Inflammatory macrophage (primary cell): ENCODE measurements at places on chromosomes 3 and 15.
A peak's percentile ranks its signal among the peaks of the same experiment; 100 is the strongest.

- DNase-seq: no peak
Measured at GRCh38 chr15:81492969-81493645, 119.1 kb upstream of the TMC3 start.

DNA sequence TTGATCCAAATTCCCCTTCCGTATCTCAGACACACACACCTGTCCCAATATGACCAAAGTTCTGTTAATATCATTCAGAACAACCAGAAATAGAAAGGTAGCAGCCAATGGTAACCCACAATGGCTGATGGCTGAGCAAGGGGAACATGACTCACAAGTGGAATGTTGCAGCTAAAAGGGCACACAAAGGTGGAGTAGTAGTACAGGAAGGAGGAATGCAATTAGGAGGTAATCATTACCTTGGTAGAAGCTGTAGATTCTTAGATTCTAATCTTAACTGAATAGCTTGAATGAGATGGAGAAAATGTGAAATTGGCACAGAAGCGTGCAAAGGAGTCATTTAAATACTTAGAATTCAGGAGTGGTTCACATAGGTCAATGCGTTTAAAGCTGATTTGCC is 347.9 kb downstream of the NR2F2 start:
- no peak for DNase-seq

- no peak for DNase-seq
Measured at GRCh38 chr15:93587059-93587521, 498.1 kb upstream of the RGMA start.

DNA sequence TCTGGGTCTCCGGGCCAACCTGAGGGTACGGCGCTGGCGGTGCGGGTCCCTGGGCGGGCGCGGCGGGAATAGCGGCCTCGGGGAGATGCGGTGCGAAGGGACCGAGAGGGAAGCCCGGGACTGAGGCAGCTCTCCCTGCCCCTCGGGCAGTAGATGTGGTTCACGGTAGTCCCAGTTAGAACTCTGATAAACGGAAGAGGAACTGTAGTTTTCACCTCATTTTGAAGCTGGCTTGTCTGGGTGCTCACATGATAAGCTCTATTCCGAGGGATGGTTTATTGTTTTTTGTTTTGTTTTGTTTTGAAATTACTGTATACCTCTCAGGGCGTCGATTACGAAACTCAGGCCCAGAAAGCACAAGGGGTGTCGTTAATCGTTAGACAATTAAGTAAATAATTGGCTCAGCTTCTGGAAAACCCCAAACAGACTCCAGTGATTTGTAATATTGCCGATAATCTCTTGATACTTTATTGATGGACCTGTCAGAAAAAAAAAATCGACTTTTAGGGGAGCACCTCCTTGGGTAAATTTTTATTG is 413 bp downstream of the NUSAP1 start:
- peak; percentile 59 for DNase-seq

- DNase-seq: no peak
Measured at GRCh38 chr3:98702166-98702565, 61.0 kb upstream of the ST3GAL6 start.

GRCh38 chr3:81760924-81761903 is at the start of gene GBE1:
Gene GBE1, minus strand, starts transcription at chr3:81761645. Its CDS starts 128 bp downstream, at chr3:81761517.
- DNase-seq: peak; percentile 99

DNA sequence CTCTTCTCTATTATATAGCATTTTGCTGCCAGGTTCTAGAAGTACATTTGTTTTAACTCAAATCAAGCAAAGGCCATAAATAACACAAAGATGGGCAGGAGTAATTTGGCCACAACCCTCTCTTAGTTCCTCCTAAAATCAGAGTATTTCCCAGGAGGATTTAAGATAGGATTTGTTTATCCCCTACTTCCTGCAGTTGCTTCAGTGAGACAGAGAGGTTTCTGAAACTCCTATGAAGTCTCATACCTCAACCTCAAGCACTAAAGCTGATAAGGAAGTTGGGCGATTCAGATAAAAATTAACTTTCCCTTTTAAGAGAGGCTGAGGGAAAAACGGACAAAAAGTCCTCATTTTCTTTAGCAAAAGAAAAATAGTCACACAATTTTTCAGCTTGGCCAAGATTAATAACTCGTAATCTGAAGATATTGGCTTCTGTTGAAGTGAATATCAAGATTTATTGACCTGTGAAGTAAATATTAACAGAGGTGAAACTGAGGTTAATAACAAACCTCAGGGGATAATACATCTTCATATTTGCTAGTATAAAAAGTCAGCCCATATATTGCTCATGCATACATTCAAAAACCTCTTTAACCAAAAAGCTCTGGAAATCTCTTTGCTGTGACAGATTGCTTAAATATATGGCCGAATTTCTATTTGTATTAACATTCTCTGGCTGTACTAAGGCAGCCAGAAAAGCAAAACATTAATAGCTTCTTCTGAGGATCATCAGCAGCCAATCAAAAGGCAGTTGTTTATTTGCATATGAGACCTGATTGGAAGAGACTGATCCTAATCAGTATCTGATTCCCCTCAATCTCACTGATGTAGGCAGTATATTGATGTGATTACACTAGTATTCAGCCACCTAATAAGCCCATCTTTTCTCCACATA is 90.6 kb upstream of the GADL1 start:
- no peak for DNase-seq

DNA sequence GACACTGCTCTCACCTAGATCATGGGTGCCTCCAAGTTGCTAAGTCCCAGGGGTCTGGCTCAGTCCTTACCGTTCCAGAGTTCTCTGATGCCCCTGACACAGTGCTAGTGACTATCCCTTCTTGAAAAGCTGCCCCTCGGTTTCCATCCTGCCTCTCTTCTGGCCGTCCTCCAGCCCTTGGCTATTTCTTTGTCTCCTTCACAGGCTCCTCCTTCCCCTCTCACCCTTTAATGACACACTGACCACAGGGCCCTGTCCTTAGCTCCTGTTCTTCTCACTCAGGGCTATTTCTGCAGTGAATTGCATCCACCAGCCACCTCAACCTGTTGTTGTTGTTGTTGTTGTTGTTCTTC is 31.1 kb downstream of the SLC28A1 start:
- DNase-seq: no peak
